ENCODE measurements at places on chromosomes 13 and 19.

DNA sequence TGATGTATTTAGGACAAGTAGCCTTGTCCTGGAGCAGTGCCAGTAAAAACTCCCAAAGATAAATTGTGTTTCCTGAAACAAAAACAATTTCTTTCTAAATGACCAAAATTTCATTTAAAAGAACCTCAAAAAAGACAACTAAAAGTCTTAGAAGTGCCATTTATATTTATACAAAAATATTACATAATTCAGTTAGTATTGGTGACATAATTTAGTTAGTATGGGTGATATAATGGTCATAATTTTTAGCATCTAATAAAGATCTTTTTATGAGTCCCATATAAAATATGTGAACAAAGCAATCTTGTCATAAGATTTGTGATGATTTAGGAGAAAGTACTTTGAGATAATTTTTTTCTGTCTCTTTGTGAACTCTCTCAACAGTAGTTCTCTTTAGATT lies 76.0 kb downstream of the ELF1 start:
- no peak for DNase-seq

DNA sequence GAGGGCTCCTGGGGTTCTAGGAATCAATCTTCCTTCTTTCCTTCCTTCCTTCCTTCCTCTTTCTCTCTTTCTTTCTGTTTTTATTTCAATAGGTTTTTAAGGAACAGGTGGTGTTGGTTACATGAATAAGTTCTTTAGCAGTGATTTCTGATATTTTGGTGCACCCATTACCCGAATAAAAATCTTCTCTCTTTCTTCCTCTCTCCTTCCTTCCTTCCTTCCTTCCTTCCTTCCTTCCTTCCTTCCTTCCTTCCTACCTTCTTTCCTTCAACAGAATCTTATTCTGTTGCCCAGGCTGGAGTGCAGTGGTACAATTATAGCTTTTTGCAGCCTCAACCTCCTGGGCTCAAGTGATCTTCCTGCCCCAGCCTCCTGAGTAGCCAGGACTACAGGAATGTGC lies 16.0 kb upstream of the URI1 start:
- no peak for DNase-seq

- DNase-seq: no peak
Observed at GRCh38 chr19:46132508-46133100, 8.1 kb upstream of the IGFL3 start.

DNA sequence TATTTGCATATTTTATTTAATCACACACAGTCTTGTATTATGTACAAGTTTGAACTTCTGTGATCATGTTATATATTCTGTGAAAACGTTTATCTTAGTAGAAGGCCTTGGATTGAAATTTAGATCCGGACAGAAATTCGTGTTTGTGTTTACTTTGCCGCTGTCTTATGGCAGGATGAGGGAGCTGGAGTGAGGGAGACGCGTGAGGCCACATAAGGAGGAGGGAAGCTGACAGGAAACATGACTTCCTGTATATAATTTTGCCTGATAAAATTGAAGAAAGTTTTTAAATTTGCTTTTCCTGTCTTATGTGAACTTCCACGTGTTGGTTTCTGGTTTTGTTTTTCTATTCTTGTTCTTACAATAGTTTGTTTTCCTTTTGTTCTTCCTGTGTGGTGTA lies 200.2 kb downstream of the MTUS2 start:
- DNase-seq: no peak

GRCh38 chr19:2274931-2275535 lies 6.9 kb downstream of the PEAK3 start:
- peak; percentile 72 for DNase-seq

GRCh38 chr13:36819739-36820090 lies 693 bp downstream of the RFXAP start:
- DNase-seq: no peak
